Stimulated activated CD8-positive, alpha-beta memory T cell treated with anti-CD3 and anti-CD28 coated beads, Interleukin-12 subunit alpha, Interleukin-12 subunit beta, amount 100 ng/mL, for 1 hour (primary cell): ENCODE measurements at places on chromosomes 1 and 21.

DNA sequence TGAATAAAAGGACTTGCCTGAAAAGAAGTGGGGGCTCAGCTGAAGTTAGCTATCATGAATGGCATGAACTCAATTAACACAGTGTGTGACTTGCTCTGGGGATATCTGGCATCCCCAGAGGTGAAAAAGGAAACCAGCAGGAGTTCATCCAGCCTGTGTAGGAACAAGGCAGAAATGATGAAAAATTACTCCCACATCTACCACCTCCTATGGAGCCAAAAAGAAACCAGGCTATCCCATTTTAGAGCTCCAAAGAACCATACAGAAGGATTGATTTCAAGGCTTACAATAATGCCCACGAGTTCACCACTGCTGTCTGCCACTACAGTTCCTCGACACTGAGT lies 25.3 kb downstream of the TP53BP2 start:
- DNase-seq: no peak

GRCh38 chr1:182301467-182302198 lies 90.0 kb downstream of the GLUL start:
- DNase-seq: no peak

DNA sequence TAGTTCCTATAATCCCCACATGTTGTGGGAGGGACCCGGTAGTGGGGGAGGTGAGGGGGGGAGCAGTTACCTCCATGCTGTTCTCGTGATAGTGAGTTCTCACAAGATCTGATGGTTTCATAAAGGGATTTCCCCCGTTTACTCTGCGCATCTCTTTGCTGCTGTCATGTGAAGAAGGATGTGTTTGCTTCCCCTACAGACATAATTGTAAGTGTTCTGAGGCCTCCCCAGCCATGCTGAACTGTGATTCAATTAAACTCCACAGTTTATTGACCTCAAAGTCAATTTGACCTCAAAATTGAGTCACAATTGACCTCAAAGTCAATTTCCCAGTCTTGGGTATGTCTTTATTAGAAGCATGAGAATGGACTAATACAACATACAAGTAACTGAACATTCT lies 19.7 kb downstream of the DPH5 start:
- no peak for DNase-seq

DNA sequence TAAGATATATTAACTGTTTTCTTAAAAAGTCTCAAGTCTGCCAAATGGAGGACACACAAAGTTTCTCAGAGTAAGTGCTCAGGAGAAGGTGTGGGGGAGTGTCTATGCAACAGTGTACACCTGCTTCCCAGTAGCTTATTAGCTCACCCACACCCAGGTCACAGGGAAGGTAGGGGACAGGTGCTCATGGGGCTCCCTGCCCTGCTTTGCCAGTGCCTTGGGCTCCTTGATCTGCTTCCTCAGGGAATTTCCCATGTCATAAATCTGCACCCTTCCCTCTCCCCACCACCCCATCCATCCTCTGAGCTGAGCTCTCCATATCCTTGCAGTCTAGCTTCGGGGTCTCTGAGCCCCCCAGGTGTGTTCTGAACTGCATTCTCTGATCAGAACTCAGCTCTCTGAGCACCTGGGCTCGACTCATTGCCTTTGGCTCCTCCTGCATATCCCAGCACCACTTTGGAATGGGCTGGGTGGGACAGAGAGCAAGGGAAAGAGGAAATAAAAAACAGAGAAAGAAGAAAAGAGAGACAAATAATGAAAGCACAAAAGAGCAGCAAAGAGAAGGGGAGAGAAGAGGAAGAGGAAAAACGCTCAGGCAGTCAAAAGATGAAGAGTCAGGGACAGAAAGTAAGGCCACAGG lies 87.0 kb upstream of the ATP1B1 start:
- DNase-seq: no peak

GRCh38 chr1:11740258-11741192 lies 4.6 kb downstream of the AGTRAP start:
- DNase-seq: no peak

- no peak for DNase-seq
Observed at GRCh38 chr21:38930853-38931252, 125.1 kb downstream of the ETS2 start.

GRCh38 chr1:156547982-156548381 lies 24.4 kb downstream of the IQGAP3 start:
- DNase-seq: no peak

GRCh38 chr1:20850021-20850420 lies 62.9 kb upstream of the HP1BP3 start:
- DNase-seq: no peak

GRCh38 chr1:211939876-211940468 lies 95.4 kb downstream of the INTS7 start:
- no peak for DNase-seq

DNA sequence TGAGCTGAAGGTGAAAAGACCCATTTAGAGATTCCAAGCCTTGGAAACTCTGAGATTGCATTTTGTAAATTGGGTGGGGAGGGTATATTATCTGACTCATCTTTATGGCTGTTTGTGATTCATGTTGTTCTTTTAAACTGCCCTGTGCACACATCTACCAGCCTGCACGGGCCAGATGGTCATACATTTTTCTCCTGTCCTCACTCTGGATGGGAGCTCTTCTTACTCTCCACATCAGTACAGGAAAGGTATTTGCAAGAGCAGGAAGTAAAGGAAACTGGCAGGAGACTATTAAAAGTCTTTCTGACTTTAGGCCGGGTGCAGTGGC lies 14.3 kb upstream of the NMNAT2 start:
- no peak for DNase-seq

DNA sequence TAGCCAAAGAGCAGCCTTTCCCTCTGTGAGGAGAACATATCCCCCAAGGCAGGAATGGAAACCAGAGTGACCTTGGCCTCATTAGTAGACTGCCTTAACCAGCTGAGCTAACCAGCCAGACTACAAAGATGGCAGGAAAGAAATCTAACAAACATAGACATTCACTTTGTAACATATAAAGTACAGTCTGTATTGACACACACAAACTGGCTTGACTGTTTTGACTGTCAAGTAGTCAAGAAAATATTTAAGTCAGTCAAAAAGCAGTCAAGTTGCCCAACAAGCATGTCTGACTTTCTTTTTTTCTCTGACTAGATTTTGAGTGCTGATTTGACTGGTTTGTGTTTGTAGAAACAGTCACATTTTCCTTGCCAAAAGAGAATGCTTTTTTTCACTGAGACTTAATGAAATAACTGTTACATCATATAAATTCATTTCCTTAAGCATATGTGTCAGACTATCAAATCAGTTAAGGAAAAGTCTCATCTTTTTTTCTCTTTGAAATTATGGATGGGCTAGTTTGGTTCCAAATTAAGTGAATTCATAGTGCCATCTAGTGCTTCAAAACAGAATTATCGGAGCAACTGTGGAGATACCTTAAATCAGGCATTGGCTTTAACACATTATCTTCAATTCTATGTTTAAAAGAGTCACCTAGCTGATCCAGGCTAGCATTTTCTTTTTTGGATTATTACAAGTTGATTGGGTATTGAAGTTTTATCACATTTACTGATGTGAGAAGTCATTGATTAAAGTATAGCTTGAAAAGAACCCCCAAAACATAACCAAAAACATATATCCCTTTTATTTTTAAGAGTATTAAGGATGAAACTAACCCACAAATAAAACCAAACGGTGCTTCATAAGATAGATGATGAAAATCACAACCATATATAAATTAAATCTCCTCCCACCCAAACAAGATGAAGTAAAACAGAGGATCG lies 75.0 kb downstream of the ATP6V1G3 start:
- no peak for DNase-seq

- no peak for DNase-seq
Observed at GRCh38 chr1:8096105-8097011, 70.2 kb upstream of the ERRFI1 start.

GRCh38 chr1:74971982-74972381 lies 162.2 kb upstream of the LHX8 start:
- DNase-seq: no peak

- no peak for DNase-seq
Observed at GRCh38 chr1:223730479-223731132, 18.3 kb downstream of the CAPN2 start.

DNA sequence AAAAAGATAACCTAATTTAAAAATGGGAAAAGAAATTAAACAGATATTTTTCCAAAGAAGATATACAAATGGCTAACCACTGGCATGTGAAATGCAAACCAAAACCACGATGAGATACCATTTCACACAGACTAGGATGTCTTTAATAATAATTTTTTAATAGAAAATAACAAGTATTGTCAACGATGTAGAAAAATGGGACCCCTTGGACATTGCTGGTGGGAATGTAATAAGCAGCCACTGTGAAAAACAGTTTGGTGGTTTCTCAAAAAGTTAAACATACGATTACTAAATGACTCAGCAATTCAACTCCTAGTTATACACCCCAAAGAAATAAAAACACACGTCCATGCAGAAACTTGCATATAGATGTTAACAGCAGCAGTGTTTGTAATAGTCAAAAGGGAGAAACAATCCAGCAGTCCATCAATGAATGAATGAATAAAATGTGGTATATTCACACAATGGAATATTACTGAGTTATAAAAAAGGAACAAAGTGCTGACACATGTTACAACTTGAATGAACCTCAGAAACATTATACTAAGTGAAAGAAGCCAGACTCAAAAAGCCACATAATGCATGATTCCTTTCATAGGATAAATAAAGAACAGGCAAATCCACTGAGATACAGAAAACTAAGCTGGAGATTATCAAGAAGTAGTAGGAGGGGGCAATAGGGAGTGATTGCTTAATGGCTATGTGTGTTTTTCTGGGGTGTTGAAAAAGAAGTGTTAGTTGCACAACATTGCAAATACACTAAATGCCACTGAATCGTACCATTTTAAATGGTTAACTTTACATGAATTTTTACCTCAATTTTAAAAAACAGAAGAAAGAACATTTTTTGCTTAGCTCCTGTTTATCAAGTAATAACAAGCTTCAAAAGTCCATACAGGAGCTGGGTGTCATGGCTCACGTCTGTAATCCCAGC lies 4.1 kb downstream of the PPT1 start:
- no peak for DNase-seq

DNA sequence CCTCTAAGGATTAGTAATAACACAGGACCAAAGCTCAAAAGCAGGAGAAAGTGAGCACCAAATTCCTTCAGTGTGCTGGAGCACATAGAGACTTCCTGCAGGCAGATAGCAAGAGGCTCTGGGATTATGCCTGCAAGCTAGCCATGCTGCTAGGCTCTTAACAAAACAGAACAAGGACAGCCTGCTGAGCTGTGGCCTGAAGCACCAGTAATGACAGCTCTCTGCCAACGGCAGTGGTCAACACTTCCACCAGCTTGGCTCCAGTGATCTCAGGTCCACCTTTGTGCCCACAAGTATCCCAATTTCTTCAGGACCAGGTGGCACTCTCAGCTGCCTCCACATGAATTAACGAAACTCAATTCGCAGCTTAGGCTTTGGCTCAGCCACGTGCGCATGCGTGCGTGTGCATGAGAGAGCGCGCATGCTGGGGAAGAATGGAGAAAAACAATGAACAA lies 64.2 kb downstream of the SLC45A1 start:
- DNase-seq: no peak

DNA sequence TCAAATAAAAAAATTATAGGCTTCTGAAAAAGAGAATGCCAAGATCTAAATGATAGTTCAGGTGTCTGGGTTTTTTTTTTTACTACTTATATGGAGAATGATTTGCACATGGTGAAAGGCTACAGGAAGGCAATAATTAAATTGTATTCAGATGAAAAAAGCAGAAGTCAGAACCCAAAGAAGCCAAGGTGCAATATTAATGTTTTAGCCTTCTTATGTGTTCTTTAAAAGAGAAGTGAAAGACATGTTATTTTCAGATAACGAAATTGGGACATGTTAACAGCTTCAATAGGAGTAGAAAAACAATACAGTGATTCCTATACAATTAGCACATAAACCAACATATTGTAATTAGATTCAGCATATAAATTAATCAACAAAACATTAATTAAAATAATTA lies 452.9 kb upstream of the PRMT6 start:
- DNase-seq: no peak

DNA sequence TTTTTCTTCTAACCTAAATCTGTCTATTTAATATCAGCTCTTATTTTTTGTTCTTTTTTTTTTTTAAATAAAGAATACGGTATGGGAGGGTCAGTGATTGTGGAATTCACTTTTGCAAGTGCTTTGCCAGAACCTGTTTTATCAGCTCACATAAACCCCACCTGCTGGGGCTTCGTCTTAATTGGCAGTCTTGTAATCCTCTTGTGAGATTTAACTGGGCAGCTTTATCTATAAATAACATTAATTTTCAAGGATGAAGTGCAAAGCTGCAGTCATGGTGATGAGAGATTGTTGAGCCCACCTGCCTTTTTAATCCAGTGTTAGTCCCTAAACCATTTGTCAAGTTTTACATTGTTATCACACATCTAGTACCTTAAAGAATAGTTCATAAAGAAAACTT lies 18.2 kb upstream of the PDC start:
- no peak for DNase-seq

DNA sequence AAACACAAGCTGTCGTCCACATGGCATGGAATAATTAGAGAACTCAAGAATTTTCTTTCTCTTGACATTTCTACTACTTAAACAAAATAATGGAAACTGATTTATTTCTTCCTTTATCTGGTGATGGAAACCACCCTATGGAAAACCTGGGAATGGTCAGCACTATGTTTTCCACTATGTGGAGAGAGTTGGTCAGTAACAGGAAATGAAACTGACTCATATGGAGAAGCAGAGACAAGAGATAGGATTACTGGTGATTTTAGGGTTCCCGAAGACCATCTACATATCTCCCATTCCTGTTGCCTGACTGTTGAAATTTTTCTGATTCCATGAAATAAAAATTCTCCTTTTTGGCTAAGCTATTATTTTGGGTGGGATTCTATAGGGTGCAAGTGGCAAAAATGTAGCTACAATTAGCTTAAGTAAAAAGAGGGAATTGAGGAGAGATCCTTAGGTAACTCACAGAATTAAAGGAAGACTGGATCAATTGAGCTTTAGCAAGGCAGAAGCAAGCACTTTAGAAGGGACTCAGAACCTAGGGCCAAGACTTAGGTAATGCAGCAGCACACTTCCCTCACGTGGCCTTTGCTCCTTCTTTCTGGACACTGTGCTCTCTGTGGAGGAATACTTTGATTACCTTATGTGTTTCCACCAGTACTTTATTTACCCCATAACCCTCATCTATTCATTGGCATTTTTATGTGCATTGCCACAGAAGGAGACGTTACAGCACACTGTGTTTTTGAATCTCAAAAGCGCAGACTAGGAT lies 89.6 kb downstream of the LEPR start:
- DNase-seq: no peak

DNA sequence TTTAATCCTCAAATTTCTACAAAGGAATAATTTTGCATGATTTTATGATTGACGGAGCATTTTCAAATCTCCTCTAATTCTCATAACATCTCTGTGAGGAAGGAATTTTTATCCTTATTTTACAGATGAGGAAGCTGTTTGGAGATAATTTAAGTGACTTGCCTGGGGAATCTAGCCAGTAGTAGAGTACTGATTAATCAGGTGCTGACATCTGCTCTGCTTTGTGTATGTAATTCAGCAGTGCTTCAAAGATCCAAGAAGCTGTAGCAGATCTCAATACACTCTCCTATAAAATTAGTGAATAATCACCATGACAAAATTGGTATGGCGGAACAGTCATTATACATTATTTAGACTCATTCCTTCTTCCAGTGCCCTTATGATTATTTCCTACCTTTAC lies 46.0 kb downstream of the DPH5 start:
- no peak for DNase-seq

GRCh38 chr1:210292231-210292871 lies 36.4 kb upstream of the HHAT start:
- DNase-seq: no peak
